ENCODE measurements at places on chromosomes 4 and X. TPM values are rescaled to one million over a fixed set of nuclear protein-coding genes. Genes with fewer than 3 reads are reported as not detected.

GRCh38 chr4:163818673-163819072, 324.2 kb downstream of the TMA16 start:
- no peak overlapping the region for H3K27ac ChIP-seq
- no peaks in the 10 kb centered on the region for H3K27me3 ChIP-seq
- H3K4me3 ChIP-seq, result no peak overlapping the region
- no peaks in the 10 kb centered on the region for H3K4me1 ChIP-seq

GRCh38 chr4:5365071-5366008, 314.1 kb downstream of the STK32B start:
- H3K27me3 ChIP-seq, result no peaks in the 10 kb centered on the region
- DNase-seq, result no peak
- H3K4me3 ChIP-seq, result no peak overlapping the region
- no peak overlapping the region for H3K27ac ChIP-seq
- no peaks in the 10 kb centered on the region for H3K4me1 ChIP-seq

- no peaks in the 10 kb centered on the region for H3K4me1 ChIP-seq
- H3K36me3 ChIP-seq, result no peaks in the 10 kb centered on the region
- no peak overlapping the region for H3K4me3 ChIP-seq
- DNase-seq, result no peak
- H3K27me3 ChIP-seq, result no peaks in the 10 kb centered on the region
These were observed 237.5 kb upstream of the DIAPH2 start for GRCh38 chrX:96447161-96447560.

TRMT44 gene
- polyA plus RNA-seq, result 4.9 TPM
